Fibroblast of lung (primary cell): ENCODE measurements at places on chromosomes 7 and 10.

DNA sequence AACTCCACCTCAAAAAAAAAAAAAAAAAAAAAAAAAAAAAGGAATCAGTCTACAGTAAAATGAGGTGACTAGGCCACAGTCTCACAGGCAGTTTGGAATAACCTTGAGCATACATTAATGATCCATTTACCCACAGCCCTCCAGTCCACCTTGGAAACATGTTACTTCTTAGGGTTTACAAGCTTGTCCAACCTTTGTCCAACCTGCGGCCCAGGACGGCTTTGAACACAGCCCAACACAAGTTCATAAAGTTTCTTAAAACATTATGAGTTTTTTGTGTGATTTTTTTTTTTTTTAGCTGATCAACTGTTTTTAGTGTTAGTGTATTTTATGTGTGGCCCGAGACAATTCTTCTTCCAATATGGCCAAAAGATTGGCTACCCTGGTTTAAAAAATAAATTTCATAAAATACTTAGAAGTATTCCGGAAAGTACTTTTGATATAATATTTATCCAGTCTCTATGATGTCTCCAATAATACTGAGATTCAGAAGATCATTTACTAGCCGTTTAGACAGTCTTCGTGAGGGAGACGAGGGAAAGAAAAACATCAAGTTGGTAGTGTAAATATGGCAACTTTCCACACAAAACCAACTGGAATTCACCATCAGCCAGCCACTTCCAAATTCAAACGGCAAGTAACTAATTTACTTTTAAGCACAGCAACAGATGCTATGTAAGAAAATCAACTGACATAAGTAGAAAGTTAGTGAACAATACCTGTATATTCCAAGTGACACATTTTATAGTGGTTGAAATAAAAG lies 9.9 kb downstream of the BAZ1B start:
- peak; percentile 7 for DNase-seq

- DNase-seq, result no peak
These were observed 4.7 kb downstream of the CRCP start for GRCh38 chr7:66119245-66119850.

DNA sequence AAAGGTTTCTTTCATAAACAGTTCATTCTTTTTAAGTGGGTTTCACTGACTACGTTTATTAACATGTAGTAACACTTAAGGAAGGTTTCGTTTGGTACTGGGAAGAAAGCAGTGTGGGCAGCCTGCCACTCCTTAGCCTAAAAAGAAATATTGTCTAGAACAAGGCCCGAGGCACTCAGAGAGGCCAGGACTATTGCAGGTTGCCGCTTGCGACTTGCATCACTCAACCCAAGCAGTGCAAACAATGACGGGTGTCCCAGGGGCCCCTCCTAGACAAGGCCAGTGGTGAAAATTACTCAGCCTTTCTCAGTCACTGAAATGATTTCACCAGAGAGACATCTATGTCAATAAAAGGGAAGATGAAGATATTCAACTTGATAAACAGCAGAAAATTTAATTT lies 243.9 kb downstream of the SNX13 start:
- peak; percentile 66 for DNase-seq

GRCh38 chr10:12194752-12195271 lies 879 bp downstream of the NUDT5 start:
- peak; percentile 55 for DNase-seq

GRCh38 chr7:22425361-22425760 lies 68.4 kb upstream of the RAPGEF5 start:
- no peak for DNase-seq

DNA sequence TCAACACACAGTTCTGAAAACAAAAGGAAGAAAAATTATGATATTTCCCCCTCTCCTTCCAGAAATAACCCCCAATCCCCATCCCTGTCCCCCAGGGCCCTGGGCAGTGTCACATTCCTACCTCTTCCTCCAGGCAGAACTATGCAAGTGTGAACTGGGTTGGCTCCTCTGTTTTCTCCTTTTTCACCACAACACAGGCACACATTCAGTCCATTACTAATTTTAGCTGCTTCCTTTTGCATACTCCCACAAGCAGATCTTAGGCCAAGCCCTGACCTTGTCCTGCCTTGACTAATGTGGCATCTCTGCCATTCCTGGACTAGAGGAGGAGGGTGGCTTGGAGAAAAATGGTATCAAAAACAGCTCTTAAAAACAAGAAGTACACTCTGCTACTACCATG lies 208.1 kb downstream of the HDAC9 start:
- peak; percentile 6 for DNase-seq

DNA sequence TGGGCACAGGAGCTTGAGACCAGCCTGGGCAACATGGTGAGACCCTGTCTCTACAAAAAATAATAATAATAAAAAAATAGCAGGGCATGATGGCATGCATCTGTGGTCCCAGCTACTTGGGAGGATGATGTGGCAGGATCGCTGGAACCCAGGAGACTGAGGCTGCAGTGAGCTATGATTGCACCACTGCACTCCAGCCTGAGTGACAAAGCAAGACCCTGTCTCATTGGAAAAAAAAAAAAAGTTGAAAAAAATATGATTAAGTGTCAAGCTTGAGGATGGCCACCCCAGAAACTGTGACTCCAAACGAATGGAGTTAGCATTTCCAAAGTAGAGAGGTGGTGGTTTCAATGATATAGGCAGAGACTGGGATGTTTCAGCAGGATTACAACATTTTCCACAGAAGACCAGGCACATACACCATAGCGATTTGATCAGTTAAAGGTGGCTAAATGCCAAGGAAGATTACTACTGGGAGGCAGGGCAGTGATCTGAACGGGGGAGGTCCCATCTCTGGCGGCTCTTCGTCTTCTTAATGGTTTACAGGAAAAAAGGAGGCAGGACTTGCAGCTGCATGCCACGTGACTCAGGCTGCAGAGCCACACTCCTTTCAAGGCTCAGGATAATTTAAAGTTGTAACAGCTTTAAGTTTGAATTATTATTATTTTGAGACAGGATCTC lies 250.6 kb upstream of the GALNT17 start:
- DNase-seq, result no peak

GRCh38 chr10:60910543-60910942 lies 33.4 kb downstream of the RHOBTB1 start:
- no peak for DNase-seq

DNA sequence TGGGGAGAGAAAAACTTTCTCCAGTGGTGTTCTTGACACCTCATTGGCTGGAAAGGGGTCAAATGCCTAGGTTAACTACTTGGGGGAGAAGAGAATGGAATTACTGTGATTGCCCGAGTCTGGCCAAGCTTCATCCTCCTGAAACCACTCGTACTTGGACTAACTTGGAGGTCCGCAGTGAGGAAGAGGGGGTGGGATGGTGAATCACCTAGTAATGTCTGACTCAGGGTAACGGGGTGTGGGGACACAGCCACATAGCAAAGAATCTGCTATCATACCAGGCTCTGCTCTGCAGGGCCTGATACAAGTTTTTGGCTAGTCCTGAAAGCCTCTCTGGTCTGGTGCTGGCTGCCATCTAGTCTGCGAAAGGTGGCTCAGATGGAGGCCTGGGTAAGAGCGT lies 190.9 kb downstream of the RPS24 start:
- no peak for DNase-seq

DNA sequence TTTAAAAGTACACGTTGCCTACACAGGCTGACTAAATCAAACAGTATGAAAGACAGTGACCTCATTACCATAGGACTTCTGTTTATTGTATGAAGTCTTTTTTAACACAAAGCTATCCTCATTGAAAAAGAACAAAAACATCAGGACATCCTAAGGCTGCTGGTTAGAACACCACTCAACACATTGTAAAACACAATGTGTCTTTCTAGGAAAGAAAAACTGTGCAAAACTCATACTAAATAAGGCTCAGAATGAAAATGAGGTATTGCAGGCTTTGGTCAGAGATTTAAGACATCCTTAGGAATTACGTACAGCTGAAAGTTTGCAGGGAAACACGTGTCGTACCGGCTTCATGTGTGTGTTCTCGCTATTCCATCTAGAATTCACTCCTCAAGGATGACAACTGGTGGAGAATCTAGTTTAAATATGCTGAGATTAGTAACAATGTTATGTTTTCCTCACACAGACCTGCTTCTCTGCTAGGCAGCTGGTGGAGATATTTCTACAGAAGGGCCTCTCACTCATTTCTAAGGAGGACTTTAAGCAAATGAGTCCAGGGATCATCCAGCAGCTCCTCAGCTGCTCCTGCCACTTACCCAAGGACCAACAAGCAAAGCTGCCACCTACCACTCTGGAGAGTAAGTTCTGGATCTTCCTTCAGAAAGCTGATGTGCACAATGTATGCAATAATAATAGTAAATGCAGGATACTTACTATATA lies 29.3 kb downstream of the SLC39A12 start:
- DNase-seq, result peak; percentile 40

DNA sequence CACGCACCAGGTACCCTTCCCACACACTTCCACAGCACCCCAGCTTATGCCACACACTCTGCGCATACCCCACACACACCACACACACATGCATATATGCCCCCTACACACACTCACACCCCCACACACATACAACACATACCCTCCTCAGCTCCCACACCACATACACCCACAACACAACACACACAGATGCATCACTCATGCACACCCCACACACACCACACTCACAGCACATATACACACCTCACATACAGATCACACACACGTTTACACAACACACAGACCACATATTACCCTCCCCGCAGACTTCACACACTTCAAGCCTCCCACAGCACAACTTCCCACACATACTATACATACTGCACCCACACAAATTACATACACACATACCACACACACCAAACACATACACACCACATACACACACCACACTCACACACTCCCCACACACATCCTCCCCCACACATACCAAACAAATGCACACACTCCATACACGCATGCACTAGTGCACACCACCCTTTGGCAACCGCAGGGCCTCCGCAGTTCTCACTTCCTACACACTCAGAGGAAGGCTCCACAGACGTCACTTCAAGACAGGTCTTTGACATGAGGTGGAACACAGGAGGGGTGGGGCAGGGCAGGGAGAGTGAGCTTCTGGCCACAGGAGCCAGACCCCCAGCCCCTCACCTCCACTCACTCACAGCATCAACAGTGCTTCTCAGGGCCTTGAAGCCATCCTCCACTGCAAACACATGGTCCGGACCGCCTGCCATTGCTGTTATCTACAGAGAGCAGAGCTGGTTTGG lies 18.5 kb upstream of the ANTXRL start:
- DNase-seq, result no peak

- no peak for DNase-seq
These were observed 6.7 kb downstream of the ZMIZ1 start for GRCh38 chr10:79075418-79075817.

GRCh38 chr10:54009672-54010071 lies 791.4 kb downstream of the PCDH15 start:
- no peak for DNase-seq

GRCh38 chr10:49356944-49357343 lies 38.9 kb downstream of the DRGX start:
- DNase-seq, result no peak

DNA sequence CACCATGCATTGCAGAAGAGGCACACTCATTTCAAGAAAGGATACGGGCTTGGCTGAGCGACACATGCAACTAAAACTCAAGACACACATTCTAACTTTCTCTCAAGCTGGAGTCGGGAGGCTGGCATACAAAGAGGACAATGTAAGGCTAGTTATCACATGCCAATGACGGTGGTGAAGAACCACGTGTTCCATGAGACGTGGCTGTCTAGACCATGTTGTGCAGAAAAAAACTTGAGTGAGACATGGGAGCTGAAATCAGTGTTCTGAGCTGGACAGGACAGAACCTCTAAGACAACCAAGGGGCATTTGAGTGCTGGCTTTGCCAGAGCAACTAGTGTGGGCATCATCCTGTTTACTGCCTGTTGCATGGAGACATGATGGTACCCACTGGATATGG lies 193.0 kb upstream of the DPP6 start:
- no peak for DNase-seq

DNA sequence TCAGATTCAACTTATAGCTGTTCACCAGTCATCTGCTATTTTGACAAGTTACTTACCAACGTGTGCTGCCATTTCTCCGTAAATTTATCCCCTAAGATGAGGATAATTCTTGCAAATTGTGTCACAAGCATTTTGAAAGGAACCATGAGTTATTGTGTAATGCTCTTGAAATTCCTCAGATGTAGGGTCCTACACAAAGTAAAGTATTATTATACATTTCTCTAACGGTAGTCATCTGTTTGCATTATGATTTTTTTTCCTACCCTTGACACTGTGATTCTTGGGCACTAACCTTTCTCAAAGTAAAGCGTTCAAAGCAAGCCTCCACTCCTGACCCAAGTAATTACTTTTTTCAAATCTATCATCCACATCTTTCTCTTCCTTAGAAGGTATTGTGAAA lies 8.1 kb downstream of the HERC4 start:
- no peak for DNase-seq

GRCh38 chr7:136857573-136857972 lies 10.9 kb upstream of the CHRM2 start:
- DNase-seq, result peak; percentile 55

GRCh38 chr10:122637376-122637775 lies 62.3 kb downstream of the C10orf120 start:
- DNase-seq, result no peak

DNA sequence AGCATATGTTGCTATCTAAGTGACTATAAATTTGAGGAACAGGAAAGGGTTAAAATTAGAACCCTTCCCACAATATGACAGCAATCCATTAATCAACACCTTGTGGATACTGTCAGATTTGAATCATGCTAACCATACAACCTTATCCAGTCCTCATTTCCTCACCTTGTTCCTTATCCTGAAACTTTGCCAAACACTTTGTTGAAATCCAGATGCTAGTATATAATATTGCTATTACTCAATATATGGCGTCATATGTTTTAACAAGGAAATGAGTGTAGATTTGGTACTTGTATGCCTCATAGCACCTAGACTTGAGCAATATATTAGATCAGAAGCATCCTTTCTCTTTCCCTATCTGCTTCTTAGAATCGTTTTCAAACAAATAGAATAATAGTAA lies 66.3 kb upstream of the SLC25A13 start:
- peak; percentile 73 for DNase-seq

GRCh38 chr7:157500171-157500960 lies 163.6 kb downstream of the DNAJB6 start:
- no peak for DNase-seq

GRCh38 chr7:29421010-29421956 lies 142.4 kb upstream of the PRR15 start:
- no peak for DNase-seq

DNA sequence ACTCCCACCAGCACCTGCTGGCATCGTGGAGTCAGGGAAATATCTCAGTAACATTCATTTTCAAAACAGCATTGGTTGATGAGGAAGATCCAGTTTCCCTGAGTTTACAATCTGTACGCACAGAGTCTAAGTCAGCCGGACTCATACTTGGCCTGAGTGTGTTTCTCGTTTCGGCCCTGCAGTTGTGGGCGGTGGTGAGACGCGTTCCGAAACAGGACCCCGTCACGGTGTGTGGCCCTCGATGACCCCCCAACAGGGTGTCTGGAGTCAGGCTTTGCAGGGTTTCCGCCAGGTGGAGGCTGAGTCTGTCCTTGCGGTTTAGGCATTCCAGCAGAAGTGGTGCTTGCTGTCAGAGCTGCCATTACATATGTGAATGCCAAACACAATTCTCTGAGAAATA lies 317.5 kb downstream of the DNAJB6 start:
- no peak for DNase-seq

- DNase-seq, result peak; percentile 45
These were observed 29.0 kb upstream of the ZNF273 start for GRCh38 chr7:64874114-64874513.
